ENCODE measurements at places on chromosomes 2 and 18.

DNA sequence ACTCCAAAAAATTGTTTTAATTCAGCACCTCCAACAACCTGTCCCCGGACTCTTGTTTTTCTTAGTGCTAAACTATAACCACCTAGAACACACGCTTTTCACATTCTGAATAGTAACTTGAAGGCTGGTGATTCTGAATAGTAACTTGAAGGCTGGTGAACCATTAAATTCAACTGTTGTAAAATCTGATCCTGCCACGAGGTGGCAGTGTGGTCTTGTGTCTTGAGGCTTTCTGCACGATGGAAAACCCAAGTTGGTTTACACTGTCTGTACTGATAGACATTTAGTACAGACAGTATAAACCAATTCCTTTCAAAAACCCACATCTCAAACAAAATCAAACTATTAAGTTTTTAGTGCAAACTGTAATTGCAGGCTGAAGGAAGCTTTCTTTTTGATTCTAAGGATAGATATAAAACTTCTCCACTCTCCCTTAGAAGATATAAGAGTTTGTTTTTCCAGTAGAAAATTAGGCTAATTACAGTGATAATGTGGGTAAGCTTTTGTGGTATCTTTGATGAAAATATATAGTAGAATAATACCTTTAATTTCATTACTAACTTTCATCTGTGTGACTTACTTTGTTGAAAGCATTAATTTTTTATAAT lies 57.6 kb downstream of the VAPA start:
- DNase-seq = peak; percentile 75

DNA sequence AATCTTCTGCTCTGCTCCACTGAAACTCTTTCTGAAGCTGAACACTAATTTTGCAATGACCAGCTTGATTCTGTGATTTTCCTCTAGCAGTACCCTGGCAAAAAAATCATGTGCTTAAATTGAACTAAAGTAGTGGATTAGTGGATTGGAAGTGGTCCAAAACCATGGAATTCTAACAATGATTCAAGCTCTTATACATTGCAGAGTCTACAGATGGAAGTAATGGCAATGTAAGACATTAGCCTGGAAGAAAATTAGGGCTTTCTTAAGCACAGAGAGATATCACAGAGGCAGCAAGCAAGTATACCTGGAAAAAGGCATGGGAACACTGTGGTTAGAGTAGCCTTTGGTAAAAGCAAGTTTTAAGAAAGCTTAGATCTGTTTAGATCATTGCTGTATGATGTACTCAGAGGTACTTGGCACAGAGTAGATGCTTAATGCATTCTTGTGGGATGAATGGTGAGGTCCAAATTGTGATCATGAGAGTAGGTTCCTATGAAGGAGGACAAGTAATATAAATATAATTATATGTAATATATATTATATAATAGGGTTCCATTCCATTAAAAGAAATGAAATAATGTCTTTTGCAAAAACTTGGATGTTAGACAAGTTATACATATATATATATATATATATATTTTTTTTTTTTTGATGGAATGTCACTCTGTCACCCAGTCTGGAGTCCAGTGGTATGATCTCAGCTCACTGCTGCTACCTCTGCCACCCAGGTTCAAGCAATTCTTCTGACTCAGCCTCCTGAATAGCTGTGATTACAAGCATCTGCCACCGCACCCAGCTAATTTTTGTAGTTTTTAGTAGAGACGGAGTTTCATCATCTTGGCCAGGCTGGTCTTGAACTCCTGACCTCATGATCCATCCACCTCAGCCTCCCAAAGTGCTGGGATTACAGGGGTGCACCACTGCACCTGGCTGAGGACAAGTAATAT lies 172.2 kb upstream of the SCN7A start:
- no peak for DNase-seq

DNA sequence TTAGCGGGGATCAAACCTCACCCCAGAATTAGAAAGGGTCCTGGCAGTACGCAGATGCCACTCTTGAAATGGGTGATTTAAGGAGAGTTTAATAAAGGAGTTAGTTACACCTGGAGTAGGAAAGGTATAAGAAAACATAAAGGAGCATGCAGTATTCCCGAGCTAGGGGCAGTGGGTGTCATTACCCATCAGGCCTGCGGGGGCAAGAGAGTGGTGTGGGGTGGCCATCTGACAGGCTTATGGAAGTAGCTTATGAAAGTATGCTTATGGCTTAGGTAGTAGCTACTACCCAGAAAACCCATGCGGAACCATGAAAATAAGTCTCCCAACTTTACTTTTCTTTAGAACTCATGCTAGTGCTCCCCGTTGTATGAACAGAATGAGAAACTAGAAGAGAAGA lies 568.9 kb upstream of the ACVR2A start:
- DNase-seq = no peak

DNA sequence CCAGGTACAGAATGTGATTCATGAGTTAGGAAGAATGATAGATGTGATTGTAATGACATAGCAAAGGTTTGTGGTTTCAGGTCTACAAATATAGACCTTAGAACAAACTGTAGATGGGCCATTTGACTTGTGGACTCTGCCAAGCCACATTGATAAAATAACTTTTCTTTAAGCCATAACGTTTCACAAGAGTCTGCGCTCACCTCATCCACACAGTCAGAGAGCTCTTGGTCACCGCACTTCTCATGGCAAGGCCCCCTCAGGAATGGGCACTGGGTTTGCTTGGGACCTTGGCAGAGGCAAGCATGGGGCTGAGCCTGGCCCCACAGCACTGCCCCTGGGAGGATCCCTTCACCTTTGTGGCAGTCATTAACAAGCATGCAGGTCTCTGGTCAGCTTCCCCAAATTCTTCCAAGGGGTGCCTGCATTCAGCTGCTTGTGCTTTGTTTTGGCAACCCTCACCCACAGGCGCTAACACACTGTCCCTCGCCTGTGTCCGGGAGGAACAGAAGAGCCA lies 14.0 kb downstream of the ARMC9 start:
- DNase-seq = no peak

DNA sequence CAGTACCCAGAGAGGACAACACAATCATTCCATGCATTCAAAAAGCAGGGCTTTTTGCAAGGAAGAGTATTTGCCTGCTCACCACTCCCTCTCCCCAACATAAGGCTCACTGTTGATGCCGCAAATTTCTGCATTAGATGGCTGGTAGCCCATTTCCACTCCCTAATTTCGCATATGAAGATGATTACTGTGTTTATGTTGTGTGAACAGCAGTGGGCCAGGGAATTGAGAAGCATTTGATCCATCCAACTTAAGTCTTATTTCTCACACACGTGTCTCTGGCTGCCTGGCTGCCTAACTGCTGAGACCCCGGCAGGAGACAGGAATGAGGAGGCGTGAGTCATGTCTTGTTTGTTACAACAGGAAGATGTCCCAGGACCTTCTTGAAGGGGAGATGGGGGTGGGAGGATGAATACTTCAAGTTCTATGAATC lies 294.1 kb downstream of the ALK start:
- DNase-seq = no peak

GRCh38 chr2:18536100-18536499 lies 24.4 kb downstream of the RDH14 start:
- DNase-seq = no peak

DNA sequence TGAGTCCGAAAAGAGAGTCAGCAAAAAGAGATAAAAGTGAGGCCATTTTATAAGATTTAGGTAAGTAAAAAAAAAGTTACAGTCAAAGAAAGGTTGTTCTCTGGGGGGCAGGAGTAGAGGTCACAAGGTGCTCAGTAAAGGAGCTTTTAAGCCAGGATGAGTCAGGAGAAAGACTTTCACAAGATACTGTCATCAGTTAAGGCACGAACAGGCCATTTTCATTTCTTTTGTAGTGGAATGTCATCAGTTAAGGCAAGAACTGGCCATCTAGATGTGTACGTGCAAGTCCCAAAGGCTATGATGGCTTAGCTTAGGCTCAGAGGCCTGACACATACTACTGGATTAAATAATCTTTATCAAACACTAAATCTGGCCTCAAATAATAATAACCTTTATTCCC lies 1207.3 kb upstream of the FAM98A start:
- no peak for DNase-seq

DNA sequence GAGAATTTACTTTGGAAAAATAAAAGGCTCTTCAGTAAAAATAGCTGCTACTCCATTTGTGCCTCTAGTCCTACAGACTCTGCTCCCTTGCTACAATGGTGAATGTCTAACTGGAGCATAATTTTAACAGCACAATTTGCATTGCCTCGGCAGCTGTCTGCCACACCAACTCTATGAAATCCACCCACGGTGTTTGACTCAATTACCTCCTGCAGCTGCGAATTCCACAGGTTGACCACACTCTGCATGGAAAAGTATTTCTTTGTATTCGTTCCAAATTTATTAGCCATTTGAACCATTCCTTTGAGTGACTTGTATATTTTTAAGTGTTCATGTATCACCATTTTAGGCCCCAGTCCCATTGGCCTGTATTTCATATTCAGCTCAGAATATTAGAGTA lies 182.1 kb upstream of the CCDC68 start:
- DNase-seq = no peak

- DNase-seq = no peak
These were observed 1.9 kb downstream of the NOP58 start for GRCh38 chr2:202267495-202267894.

DNA sequence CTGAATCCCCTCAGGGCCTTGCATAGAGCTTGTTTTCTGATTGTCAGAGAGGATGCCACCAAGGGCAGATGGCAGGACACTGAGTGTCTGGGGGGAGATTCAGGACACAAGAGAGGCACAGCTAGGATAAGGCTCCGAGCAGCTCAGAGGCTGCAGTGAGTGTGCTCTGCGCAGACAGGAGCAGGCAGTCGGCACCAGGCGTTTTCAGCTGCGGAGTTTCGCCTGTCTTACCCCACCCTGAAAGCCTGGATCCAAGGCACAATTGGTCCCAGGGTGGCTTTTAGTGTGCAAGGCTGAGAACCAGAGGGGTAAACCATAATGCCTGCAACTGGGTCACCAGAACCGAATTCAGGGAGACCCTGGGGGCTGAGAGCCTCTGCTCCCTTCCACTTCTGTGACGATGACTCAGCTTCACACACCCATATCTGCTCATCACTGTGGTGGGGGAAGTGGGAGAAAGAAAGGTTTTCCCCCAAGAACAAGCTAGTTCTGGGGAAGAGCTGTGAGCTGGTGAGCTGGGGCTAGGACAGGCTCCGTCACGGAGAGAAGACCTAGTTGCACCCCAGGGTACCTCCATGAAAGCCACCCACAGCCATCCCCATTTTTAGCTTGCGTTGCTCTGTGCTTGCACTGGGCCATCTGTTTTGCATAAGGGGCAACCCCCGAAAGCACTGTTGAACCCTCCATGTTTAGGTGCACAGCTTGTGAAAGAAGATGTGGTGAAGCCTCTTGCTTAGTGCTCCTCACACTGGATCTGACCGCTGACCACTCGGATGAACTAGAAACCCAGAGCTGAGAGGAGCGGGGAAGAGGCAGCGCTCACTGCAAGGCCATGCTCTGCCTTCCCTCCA lies 173.7 kb downstream of the CELF4 start:
- DNase-seq = no peak

GRCh38 chr2:173978447-173978846 lies 13.3 kb upstream of the SP3 start:
- no peak for DNase-seq

DNA sequence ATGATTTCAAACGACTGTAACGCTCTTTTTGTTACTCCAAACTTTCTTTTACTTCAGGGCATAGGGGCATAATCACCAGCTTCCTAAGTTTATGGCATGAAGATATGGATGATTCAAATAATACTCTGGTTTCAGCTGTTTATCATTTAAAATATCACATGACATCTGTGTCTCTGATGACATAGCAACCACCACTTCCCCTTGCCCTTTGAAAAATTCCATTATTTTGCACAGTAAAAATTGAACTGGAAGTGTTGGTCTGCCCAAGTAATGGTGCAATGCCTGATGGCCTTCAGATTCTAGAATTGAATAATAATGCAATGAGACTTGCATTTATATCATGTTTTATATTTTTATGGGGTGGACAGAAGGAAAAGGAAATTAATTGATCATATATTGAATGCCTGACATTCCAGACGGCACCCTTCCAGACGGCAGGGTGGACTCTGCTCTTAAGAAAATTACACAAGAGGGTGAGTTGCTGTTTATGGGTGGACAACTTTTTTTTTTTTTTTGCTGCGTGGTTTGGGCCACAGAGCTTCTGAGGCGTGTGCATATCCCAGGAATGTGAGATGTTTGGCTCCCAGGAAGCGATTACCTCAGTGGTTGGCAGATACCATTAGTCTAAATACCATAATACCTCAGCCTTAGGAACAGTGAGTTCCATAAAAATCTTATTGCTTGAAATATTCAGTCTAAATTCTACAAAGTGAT lies 101.7 kb upstream of the ZNF521 start:
- no peak for DNase-seq

- no peak for DNase-seq
These were observed 6.2 kb upstream of the PLCL1 start for GRCh38 chr2:197798187-197798586.

DNA sequence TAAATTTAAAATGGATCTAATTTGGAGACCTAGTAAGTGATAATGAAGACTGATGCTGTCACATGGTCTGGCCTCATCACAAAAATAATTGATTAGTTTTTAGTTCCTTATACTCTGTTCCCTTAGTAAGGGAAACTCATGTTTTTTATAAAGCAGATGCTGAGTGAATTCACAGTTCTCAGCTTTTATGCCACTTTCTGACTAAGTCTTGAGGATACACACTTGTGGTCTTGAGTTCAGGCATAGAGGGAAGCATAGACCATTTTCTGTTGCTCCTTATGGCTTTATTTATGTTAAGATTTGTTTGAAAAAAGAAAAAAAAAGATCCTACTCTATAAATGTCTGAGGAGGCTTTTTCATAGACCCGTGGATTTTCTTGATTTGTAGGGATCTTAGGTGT lies 91.1 kb downstream of the MAP4K4 start:
- no peak for DNase-seq

All from COR-L47 (cell line).